ENCODE measurements at places on chromosomes 11 and 22.

DNA sequence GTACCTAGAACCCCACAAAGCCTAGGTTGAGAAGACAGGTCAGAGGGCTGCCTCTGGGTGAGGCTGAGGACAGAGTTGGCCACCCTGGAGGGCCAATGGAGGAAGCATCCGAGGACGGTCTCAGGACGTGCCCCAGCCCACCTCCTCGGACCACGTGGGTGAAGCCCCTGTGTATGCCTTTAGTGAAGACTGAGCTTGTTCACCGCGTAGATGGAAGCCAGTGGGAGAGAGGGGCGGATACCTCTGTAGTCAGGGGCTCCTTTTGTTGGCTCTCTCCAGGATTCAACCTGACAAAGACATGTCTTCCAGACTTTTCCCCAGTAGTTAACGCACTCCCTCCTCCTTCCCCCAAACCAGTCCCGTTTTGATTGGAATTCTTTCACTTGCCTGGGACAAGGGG is 110.7 kb downstream of the ZBTB16 start:
- DNase-seq, result no peak

DNA sequence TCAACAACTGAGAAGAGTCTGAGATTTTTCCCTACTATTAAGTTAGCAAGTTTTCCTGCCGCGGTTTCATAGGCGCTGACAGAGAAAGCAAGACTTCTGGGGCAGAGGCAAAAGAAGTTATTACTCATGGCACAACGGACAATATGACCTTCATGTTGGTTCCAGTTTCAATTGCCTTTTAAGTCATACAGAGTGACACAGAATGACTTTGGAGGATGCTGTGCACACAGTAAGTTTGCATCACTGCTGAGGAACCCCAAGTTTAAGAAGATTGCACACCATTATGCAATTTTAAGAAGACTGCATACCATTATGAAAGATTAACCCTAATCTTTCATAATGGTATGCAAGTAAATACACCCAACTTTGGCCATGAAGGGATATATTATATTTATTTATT is 626.5 kb upstream of the CHORDC1 start:
- DNase-seq, result no peak

- no peak for DNase-seq
These were observed 51.6 kb upstream of the PARVG start for GRCh38 chr22:44128958-44129618.

- no peak for DNase-seq
These were observed 169.8 kb downstream of the NELL1 start for GRCh38 chr11:20839231-20839630.

DNA sequence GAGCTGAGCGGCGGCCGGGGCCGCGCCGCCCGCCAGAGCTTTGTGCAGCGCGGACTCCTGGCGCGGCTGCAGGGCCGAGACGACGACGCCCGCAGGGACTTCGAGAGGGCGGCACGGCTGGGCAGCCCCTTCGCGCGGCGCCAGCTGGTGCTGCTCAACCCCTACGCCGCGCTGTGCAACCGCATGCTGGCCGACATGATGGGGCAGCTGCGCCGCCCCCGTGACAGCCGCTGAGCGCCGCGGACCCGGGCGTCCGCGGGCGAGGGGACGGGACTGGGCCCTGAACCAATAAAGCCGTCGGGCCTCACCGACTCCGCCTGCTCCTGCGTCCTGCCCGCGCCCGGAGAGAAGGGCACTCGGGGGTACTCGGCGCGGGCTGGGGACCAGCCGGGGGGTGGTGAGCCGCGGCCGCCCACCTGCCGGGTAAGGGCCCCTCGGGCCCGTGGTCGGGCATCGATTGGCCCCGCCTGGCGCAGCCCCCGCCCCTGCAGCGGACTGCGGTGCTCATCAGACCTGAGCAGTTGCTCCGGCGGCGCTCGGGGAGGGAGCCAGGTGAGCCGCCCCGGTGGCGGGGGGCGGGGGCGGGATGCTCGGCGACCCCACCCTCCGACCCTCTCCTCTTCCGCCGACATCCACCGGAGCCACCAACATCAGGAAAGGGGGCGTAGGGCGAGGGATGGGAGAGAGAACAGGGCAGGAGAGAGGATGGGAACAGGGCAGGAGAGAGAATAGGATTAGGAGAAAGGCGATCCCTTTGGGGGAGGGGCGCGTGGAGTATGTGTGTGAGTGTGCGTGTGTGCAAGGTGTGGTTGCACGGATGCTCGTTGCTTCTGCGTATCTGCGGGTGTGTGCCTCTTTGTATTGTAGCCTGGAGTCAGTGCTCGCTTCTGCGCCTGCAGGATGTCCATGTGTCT is at the start of gene TMEM25:
Gene TMEM25, plus strand, starts transcription at position 510 of the 914 bp plus-strand sequence. CDS start 610 bp downstream, outside the sequence.
- DNase-seq, result peak; percentile 59

- no peak for DNase-seq
These were observed 33.9 kb upstream of the MN1 start for GRCh38 chr22:27835446-27835845.

DNA sequence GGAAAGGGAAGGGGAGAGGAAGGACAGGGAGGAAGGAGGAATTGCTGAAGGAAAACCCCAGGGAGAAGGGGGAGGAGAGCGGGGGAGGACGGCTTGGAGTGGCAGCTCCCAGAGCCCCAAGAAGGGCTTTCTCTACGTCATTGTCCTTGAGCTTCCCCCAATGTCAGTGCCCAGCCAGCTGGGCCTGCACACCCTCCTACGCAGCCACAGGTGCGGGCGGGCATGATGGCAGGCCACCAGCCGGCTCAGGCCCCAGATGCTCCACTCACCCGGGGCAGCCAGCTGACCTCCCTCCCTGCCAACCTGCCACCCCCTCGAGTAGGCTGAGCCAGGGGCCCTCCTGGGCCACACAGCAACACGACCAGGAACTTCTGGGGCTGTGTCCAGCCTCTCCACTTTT is 11.2 kb downstream of the SYT7 start:
- DNase-seq, result no peak

DNA sequence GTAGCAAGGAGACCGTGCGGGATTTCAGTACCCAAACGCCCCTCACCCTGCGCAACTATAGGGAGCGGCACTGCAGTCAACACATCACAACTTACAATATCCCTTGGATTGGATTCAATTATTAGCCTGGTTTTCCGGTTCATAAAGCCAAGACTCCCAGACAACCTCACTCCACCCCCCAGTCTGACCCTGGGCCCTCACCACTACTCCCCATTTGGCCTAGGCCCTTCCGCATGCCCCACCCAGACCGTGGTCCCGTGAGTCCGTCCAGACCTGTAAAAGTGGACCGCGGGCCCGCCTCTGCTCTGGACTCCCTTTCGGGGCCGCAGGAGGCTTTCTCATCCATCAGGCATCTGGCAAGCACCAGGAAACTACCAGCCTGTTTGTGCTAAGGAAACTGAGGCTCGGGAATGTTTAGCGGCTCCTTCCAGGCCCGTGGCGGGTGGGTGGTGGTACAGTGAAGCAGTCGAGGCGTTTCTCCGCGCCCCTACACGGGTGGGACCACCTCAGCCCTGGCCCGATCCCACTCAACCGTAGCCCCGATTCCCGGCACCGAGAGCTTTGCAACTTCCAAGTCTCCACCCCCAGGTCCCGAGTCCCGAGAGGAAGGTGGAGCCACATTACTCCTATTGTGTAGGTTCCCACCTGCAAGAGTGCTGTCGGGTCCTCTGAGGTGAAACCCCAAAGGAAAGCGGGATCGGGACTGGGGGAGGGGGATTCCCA is 679 bp upstream of the DPP3 start:
- DNase-seq, result no peak

DNA sequence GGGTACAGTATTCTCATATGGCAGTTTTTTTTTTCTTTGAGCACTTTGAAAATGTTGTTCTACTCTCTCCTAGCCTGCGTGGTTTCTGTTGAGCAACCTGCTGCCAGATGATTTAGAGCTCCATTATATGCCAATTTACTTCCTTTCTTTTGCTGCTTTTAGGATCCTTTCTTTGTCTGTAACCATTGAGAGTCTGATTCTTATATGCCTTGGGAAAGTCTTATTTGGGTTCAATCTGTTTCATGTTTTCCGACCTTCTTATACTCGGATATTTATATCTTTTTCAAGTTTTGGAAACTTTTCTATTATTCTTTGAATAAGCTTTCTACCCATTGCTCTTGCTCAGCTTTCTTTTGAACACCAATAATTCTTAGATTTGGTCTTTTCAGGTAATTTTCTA is 138.1 kb upstream of the RAG2 start:
- no peak for DNase-seq

Measured in caudate nucleus (tissue), 63 donors.